ENCODE measurements at places on chromosomes 13 and 19. TPM values are rescaled to one million over a fixed set of nuclear protein-coding genes. Genes with fewer than 3 reads are reported as not detected.
A peak's percentile ranks its signal among the peaks of the same experiment; 100 is the strongest.

DNA sequence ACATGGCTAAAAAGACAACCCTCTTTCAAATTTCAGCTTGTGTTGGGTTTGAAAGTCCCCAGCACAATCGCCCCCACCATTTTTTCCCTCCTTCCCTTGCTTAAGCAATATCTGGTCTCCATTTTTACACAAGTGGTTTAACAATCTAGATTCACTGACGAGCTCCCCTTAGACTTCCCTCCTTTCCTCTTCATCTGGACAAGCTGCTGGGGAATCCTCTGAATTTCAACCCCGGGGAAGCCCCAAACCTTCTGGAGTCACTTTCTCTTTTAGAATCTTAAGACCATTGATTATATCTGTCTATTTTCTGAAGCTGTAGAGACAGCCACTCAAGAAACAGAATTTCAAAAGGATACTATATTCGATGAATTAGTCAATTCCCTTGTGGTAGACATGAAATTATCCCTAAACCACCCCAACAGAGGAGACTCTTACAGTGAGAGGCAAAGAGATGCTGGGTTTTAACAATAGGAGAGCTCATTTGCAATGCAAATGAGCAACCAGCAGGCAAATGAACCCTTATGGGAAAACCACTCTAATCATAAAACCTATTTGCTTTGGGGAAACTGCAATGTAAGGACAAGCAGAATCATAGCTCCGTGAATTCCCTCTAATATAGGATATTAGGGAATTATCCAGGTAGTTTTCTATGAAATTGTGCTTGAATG, 78.9 kb downstream of the TEX26 start:
- H3K4me1 ChIP-seq, result no peaks in the 10 kb centered on the region
- no peak overlapping the region for H3K27ac ChIP-seq
- no peak for DNase-seq
- no peak overlapping the region for H3K4me3 ChIP-seq

GRCh38 chr19:58229255-58229639, 533 bp downstream of the ZNF544 start:
- H3K4me3 ChIP-seq, result peak overlapping the region; percentile 57
- H3K27ac ChIP-seq, result peak overlapping the region; percentile 92
- DNase-seq, result no peak
- H3K27me3 ChIP-seq, result no peaks in the 10 kb centered on the region
- H3K36me3 ChIP-seq, result 0 out of 2 replicates have a peak, but pooled peaks cover 14% of the 10 kb centered on the region
- peaks cover 5% of the 10 kb centered on the region for H3K4me1 ChIP-seq

- no peak overlapping the region for H3K27ac ChIP-seq
- H3K4me1 ChIP-seq, result no peaks in the 10 kb centered on the region
- no peaks in the 10 kb centered on the region for H3K36me3 ChIP-seq
- H3K27me3 ChIP-seq, result no peaks in the 10 kb centered on the region
Measured at GRCh38 chr13:82962397-82962796, 919.9 kb downstream of the SLITRK1 start.

GRCh38 chr13:113557013-113557412, 27.5 kb upstream of the TFDP1 start:
- DNase-seq, result no peak
- H3K4me3 ChIP-seq, result no peak overlapping the region
- H3K27me3 ChIP-seq, result no peaks in the 10 kb centered on the region
- H3K27ac ChIP-seq, result no peak overlapping the region
- no peaks in the 10 kb centered on the region for H3K36me3 ChIP-seq

GRCh38 chr19:795691-796581, 1.3 kb upstream of the PTBP1 start:
- H3K4me3 ChIP-seq, result peak overlapping the region; percentile 53
- H3K36me3 ChIP-seq, result peaks cover 13% of the 10 kb centered on the region
- no peaks in the 10 kb centered on the region for H3K27me3 ChIP-seq
- H3K27ac ChIP-seq, result peak overlapping the region; percentile 84
- DNase-seq, result no peak
- H3K4me1 ChIP-seq, result peaks cover 13% of the 10 kb centered on the region

GRCh38 chr13:48131533-48131932, 36.6 kb upstream of the MED4 start:
- no peak overlapping the region for H3K27ac ChIP-seq
- H3K4me1 ChIP-seq, result no peaks in the 10 kb centered on the region
- no peak overlapping the region for H3K4me3 ChIP-seq
- H3K36me3 ChIP-seq, result no peaks in the 10 kb centered on the region
- no peaks in the 10 kb centered on the region for H3K27me3 ChIP-seq

GRCh38 chr19:37914908-37915307, 7.9 kb downstream of the SIPA1L3 start:
- H3K4me1 ChIP-seq, result no peaks in the 10 kb centered on the region
- H3K27ac ChIP-seq, result no peak overlapping the region
- no peaks in the 10 kb centered on the region for H3K27me3 ChIP-seq
- H3K4me3 ChIP-seq, result no peak overlapping the region
- DNase-seq, result no peak

- DNase-seq, result no peak
- no peaks in the 10 kb centered on the region for H3K36me3 ChIP-seq
- no peaks in the 10 kb centered on the region for H3K27me3 ChIP-seq
- no peak overlapping the region for H3K4me3 ChIP-seq
- no peak overlapping the region for H3K27ac ChIP-seq
Measured at GRCh38 chr13:51328488-51328887, 11.0 kb upstream of the SERPINE3 start.

DNA sequence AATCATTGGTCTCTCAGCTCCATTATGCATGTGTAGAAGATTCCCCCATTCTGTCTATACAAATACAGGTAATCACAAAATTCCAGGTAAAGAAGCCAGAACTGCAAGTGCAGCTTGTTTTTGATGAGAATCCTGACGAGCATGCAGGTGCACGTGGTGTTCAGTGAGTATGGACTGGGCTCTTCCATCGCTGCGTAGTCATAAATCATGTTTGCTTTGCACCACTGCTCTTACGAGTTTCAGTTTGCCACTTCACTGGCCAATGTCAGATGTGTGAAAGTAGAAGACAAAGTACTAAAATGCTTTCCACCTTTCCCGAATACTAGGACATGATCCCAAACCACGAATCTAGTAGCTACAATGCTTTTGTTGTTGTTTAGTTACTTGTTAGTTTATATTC, 390.7 kb downstream of the LIG4 start:
- H3K4me3 ChIP-seq, result no peak overlapping the region
- H3K4me1 ChIP-seq, result no peaks in the 10 kb centered on the region
- DNase-seq, result no peak
- no peaks in the 10 kb centered on the region for H3K36me3 ChIP-seq
- no peaks in the 10 kb centered on the region for H3K27me3 ChIP-seq
- no peak overlapping the region for H3K27ac ChIP-seq

GRCh38 chr19:6489278-6490061, 7.9 kb upstream of the DENND1C start:
- H3K4me1 ChIP-seq, result no peaks in the 10 kb centered on the region
- no peak overlapping the region for H3K27ac ChIP-seq
- H3K27me3 ChIP-seq, result no peaks in the 10 kb centered on the region
- no peak for DNase-seq

DNA sequence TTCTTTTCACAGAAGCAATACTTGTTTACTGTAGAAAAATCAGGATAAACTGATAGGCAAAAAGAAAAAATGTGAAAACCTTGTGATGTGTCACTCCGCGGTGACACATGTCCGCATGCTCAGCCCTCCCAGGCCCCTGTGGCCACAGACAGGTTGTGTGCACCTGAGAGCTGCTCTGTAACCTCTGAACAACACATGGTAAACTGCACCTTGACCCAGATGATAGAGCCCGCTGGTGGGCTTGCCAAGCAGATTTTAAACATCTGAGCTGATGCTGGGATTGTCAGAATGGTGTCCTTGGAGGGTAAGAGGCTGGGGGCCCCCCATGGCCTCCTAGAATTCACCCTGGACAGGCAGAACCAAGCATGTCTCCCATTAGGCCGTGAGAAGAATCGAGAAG, 33.8 kb downstream of the DHRS12 start:
- no peak for DNase-seq
- H3K27me3 ChIP-seq, result no peaks in the 10 kb centered on the region
- no peak overlapping the region for H3K4me3 ChIP-seq
- no peaks in the 10 kb centered on the region for H3K36me3 ChIP-seq
- no peak overlapping the region for H3K27ac ChIP-seq

GRCh38 chr19:39152066-39152465, 26.5 kb downstream of the PAK4 start:
- no peak for DNase-seq
- H3K27me3 ChIP-seq, result no peaks in the 10 kb centered on the region
- no peaks in the 10 kb centered on the region for H3K36me3 ChIP-seq
- H3K4me1 ChIP-seq, result peaks cover 33% of the 10 kb centered on the region

DNA sequence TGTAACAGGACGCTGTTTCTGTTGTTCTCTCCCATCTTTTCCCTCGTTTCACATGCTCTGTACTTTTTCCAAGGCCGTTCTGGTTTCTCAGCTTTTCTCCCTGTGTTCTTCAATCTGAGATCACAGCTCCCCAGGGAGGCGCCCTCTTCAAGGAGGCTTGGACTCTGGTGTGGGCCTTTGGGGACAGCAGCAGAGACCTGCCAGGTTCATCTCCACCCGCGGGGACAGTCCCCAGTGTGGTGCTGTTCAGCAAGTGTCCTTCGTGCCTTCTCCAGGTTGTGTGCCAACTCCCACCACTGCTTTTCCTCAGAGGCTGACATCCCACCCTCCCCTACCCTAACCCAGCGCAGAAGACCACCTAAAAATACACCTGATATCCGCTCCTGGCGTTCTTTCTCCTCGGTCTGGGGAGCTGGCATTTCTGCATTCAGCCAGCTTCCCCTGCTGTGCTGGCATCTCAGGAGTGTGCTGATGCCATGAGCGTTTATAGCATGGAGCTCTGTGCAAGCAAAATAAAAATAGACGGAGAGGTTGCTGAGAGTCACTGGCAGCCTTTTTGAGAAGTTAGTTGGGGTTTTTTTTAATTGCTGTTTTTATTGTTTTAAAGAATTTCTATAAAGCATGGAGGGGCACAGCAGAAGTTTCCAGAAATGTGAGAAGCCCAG, 149.4 kb downstream of the STK24 start:
- no peaks in the 10 kb centered on the region for H3K36me3 ChIP-seq
- H3K4me1 ChIP-seq, result no peaks in the 10 kb centered on the region
- no peak for DNase-seq
- H3K27me3 ChIP-seq, result no peaks in the 10 kb centered on the region
- H3K27ac ChIP-seq, result no peak overlapping the region

DNA sequence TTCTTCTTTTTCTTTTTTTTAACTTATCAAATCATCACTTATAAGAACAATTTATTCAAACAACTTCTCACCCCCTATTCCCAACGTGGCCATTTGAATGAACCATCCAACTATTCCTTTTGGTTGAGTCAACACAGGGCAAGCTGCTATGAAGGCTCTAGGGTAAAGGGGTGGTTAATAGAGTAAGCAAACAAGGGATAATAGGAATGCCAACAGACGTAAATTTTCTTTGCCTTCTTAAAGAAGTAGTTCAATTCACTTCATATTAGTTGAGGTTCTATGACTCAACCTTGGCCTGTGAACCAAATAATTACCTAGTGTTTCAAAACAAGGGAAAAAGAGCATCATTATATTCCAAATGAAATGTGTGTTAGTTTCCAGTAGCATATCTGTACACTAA, 1383.8 kb upstream of the SLC10A2 start:
- H3K36me3 ChIP-seq, result no peaks in the 10 kb centered on the region
- no peak for DNase-seq
- H3K4me1 ChIP-seq, result no peaks in the 10 kb centered on the region
- H3K27ac ChIP-seq, result no peak overlapping the region
- H3K27me3 ChIP-seq, result no peaks in the 10 kb centered on the region

DNA sequence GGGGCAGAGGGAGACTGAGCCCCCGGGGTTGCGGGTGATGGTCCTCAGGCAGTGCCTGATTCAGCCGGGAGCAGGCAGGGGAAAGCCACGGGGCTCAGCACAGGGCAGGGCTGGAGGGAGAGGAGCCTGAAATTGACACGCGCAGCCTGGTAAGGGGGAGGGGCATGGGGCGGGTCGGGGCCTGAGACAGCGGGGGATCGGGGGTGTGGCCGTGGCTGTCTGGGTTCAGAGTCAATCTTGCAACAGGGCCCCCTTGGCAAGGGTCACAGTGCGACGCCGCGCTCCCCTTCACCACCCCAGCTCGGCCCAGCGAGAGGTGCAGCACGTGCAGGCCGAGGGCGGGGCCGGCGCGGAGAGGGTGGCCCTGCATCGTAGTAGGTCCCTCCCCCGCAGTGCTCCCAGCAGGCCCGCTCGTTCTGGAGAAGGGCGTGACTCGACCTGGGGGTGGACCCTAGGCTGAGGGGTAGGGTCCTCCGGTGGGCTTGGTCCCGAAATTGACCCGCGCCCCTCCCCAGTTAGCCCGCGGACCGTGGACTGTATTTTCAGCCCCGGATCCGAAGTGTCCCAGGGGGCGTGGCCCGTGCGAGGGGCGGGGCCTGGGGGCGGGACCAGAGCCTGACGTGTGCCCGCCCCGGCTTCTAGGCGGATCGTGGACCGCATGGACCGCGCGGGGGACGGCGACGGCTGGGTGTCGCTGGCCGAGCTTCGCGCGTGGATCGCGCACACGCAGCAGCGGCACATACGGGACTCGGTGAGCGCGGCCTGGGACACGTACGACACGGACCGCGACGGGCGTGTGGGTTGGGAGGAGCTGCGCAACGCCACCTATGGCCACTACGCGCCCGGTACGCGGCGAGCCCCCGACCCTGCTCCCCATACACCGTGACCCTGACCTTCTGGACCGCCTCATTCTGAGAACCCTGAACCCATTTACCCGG, 6.0 kb downstream of the RCN3 start:
- no peaks in the 10 kb centered on the region for H3K4me1 ChIP-seq
- no peaks in the 10 kb centered on the region for H3K36me3 ChIP-seq
- H3K27ac ChIP-seq, result no peak overlapping the region
- H3K27me3 ChIP-seq, result no peaks in the 10 kb centered on the region

Gene MRPL54
- total RNA-seq, result 42.8 TPM

Gene NEK3
- total RNA-seq, result 12.0 TPM

Gene GPR12
- not detected for total RNA-seq

- no peak overlapping the region for H3K4me3 ChIP-seq
- H3K27me3 ChIP-seq, result no peaks in the 10 kb centered on the region
- H3K36me3 ChIP-seq, result no peaks in the 10 kb centered on the region
- H3K4me1 ChIP-seq, result no peaks in the 10 kb centered on the region
Measured at GRCh38 chr13:42615691-42616090, 41.7 kb downstream of the TNFSF11 start.

Gene FAM83E
- total RNA-seq, result 1.0 TPM

Gene SH2D3A
- 2.2 TPM for total RNA-seq

Gene F10
- 0.18 TPM for total RNA-seq

GRCh38 chr19:47124937-47125668, 5.5 kb upstream of the SAE1 start:
- no peaks in the 10 kb centered on the region for H3K36me3 ChIP-seq
- 0 out of 2 replicates have a peak overlapping the region, but pooled peaks have one; percentile 21 for H3K27ac ChIP-seq
- H3K4me3 ChIP-seq, result no peak overlapping the region
- peaks cover 19% of the 10 kb centered on the region for H3K4me1 ChIP-seq

DNA sequence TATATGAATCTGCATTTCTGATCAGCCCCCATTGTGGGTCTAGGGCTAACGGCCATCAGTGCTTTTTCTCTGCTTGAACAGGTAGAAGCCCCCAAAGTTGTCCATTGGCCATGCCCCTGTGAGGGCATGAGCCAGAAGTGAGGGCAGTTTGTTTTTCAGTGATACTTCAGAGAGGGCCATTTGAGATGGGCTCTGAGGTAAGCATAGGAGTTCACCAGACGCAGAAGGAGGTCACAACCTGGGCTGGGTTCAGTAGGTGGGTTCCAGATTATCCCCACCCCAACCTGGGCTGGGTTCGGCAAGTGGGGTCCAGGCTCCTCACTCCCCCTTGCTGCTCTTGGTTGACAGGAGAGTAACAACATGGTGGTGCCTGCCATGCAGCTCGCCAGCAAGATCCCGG, 33.4 kb downstream of the MAU2 start:
- no peaks in the 10 kb centered on the region for H3K27me3 ChIP-seq
- no peaks in the 10 kb centered on the region for H3K4me1 ChIP-seq
- no peak overlapping the region for H3K27ac ChIP-seq
- no peak overlapping the region for H3K4me3 ChIP-seq
- no peak for DNase-seq
- H3K36me3 ChIP-seq, result no peaks in the 10 kb centered on the region
